ENCODE measurements at places on chromosomes 7 and 10.
A peak's percentile ranks its signal among the peaks of the same experiment; 100 is the strongest.

DNA sequence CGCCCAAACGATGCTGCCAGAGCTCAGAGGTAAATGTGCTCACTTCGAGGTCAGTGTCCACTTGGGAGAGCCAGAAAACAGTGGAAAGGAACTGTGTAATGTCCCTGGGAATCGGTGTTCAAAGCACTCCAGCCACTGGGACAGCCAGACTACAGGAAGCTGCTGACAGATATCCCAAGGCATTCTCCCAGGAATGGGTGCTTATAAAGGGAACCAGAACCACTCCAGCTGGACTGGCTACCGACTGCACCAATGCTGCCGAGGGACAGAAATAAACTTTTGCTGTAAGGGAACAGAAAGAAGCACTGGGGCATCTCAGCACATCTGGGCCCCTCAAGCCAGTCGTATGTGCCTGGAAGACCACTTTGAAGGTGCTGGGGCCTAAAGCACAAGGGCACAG is 76.7 kb downstream of the ATXN7L1 start:
- no peak for DNase-seq

DNA sequence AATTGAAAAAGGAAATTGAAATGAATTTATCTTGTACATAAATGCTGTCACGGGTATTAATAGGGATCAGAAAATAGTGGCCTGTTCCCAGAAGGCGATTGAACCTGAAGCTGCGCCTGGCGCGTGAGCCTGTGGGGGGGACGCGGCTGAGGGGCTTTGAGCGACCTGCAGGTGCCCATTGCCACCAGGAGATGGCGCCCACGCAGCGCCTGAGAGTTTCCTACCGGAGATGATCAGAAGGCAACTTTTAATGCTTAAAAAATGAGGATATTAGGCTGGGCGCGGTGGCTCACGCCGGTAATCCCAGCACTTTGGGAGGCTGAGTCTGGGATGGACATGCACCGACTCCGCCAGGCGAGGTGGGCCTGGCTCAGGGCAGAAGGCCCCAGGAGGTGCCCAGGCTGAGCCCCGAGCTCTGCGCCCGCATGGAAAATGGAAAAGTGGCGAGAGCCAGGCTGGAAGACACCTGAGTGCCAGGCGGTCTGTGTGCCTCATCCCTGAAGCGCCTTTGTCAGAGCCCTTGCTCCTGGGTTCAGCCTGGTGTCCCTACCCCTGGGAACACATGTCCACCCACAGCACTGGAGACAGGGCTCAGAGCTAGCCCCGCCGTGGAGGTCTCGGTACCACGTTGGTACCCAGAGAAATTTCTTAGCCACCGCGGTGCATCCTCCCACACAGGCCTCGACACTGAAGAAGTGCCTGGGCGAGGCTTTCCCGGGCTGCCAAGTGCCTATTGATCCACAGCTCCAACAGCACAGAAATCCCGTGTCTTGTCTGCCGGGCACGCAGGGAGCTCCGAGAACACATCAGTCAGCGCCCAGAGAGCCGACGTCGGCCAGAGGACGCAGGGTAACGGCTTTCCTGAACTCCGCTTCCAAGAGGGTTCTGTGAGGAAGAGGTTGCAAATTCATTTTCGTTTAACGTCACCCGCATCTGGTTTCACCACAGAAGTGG is 117.4 kb downstream of the INPP5A start:
- peak; percentile 35 for DNase-seq

DNA sequence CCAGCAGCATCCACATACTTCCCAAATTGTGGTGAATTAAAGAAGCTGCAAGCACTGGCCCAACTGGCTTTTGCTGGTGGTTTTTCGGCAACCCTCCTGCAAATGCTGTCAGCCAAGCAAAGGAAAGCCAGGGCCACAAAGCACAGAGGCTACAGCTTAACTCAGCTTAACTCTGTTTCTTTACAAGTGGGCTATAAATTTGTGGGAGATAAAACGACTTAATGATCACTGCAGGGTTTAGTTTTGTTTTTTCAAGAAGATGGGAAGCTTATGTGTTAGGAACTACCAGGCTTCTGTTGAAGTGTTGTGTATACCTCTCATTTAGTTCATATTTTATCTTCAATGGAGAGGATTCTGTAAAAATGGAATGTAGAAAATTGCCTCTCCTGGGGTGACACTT is 110.6 kb downstream of the TACC2 start:
- DNase-seq = no peak

DNA sequence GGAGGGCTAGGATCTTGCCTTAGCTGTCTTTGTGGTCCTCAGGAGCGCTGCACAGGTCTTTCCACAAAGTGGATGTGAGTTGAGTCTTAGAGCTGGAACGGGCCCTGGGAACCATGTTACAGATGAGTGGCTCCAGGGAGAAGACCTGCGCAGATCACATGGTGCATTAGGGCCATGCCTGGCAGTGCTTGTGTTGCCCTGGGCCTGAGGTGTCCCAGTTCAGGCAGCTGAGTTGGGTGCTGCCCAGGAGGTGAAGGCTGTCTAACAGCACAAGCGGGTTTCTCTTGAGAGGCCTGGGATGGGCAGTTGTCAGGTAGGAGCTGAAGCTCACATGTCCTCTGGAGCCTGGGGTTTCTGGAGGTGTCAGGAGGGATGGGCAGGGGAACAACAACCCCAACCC is 33.7 kb upstream of the ANKRD2 start:
- DNase-seq = no peak

DNA sequence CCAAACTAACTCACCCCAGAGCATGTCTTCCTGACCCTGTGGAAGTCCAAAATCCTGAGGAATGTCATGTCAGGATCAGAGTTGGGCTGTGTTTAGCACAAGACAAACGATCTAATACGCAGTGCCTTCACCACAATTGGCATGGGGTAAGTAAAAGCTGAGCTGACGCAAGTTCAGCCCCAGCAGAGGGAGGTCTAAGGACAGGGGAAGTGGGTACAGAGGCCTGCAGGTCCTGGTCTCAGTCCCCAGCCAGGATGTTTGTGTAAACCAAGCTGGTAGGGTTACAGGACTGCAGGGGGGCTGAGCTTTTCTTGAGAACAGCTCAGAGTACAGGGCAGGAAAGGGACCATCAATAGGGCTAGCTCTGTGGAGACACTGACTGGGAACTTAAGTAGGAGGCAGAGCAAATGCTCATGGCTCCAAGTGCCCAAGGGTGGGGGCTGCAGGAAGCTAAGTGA is 5.3 kb upstream of the KCNIP2 start:
- no peak for DNase-seq

- no peak for DNase-seq
These were observed 34.8 kb downstream of the FBH1 start for GRCh38 chr10:5924889-5925288.

- DNase-seq = no peak
These were observed 10.2 kb downstream of the SSBP1 start for GRCh38 chr7:141748396-141748795.

- DNase-seq = no peak
These were observed 712.1 kb upstream of the IGFBP3 start for GRCh38 chr7:46633200-46633599.

GRCh38 chr10:7493996-7494395 is 83.2 kb upstream of the SFMBT2 start:
- no peak for DNase-seq
